ENCODE measurements at places on chromosomes 5 and 9.

DNA sequence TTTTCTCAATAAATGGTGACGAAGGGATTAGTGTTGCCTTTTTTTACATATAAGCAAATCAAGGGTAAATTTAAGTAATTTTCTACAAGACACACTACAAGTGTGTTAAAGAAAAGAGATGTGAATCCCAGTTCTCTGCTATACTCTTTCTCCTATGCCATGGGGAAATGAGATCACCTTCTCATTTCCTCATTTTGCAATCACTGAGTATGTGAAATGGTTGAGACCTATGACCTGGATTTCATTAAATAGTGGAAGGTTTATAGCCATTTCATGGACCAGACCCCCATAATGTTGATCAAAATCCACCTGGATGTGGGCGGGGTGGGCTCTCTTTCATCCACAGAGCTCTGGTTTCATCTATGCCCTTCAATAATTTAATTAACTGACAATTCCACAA lies 66.9 kb upstream of the SLIT3 start:
- no peak for DNase-seq

- DNase-seq, result no peak
These were observed 274.4 kb downstream of the CSNK1G3 start for GRCh38 chr5:123786411-123786810.

- DNase-seq, result no peak
These were observed 380.2 kb upstream of the ZNF462 start for GRCh38 chr9:106482733-106483132.

GRCh38 chr5:106854105-106854687 lies 816.5 kb downstream of the EFNA5 start:
- DNase-seq, result no peak

GRCh38 chr9:129702589-129703520 lies 37.4 kb downstream of the PRRX2 start:
- peak; percentile 52 for DNase-seq

GRCh38 chr9:125632321-125633115 lies 74.5 kb downstream of the MAPKAP1 start:
- DNase-seq, result no peak

- no peak for DNase-seq
These were observed 582.6 kb downstream of the CETN3 start for GRCh38 chr5:89826938-89827337.

DNA sequence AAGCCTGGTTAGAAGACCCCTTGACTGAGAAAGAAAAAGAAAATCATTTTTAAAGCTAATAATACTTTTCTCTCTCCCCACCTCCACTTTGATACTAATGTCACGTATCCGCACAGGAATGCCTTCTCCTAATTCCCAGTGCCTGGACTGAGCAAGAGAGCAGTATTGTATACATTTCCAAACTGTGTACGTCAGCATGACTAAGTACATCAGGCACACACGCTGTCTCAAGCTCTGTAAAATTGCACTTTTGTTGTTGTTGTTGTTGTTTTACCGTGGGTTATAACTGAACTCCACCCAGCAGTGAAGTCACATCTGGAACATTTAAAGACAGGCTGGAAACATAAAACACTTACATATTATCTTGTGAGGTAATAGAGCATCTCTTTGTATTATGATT lies 407.6 kb downstream of the DNAH5 start:
- DNase-seq, result no peak
